Activated CD8-positive, alpha-beta memory T cell treated with anti-CD3 and anti-CD28 coated beads for 24 hours (primary cell): ENCODE measurements at places on chromosomes 2 and 18.

DNA sequence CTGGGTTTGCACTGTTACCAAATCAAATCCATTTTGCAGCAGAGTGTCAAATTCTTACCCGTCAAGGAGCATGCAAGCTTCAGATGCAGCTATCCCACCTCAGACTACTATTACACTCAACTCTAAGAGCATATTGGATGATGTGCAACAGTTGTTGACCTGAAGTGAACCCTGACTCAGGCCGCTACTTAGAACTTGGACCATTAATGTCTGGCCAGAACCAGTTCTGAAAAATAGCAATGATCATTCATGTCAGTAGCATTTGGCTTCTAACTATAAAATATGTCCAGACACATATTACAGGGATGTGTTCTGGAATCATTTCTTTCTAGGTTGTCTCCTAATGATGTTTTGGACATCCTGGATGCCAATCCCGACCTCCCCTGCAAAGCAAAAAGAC lies 135.5 kb upstream of the PKDCC start:
- no peak for DNase-seq

DNA sequence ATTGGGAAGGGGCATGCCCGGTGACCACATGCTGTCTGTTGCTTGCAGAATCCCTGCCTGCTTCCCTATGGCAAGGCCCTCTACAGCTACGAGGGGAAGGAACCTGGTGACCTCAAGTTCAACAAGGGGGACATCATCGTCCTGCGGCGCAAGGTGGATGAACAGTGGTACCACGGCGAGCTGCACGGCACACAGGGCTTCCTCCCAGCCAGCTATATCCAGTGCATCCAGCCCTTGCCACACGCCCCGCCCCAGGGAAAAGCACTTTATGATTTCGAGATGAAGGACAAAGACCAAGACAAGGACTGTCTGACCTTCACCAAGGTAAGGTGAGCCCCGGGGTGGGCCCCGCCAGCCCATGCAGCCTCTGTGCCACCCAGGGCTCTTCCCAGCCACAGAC lies 218.6 kb downstream of the SH3RF3 start:
- no peak for DNase-seq

DNA sequence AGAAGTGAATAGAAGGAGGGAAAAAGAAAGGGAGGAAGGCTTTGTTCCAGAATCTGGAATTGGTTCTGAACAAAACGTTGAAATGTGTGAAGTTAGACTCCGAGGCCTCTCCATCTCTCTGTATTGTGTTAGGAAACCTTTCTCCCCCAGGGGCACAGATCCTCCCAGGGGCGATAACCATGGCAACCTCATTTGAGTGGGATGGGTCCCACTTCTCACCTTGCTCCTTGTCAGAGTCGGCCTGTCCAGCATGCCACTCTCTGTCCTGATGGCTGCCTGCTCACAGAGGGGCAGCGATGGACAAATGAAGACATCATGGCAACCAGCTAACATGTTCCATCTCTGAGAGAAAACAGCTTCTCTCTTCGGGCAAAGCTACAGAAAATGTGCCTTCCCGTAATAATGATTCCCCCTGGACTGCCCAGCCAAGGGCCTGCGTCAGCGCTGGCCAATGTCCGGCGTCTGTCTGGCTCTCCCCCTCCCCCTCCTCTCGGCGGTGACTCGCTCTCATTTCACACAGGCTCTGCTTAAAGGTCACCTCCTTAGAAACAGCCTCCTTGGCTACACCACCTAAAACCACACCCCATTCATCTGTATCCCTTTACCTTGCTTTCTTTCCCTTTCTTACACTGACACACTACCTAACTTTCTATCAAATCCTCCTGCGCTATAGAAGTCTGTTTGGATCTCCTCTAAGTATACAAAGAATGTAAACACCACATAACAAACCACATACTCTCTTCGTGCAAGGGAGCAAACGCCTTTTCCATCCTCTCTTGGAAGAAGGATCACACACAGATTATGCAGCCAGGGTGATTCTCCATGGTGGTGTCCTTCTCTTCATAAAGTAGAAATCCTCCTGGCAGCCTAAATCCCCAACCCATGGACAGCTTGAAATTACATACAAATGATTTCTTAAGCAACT lies 32.1 kb upstream of the TTC39C start:
- no peak for DNase-seq

GRCh38 chr2:15480552-15480951 lies 80.6 kb downstream of the NBAS start:
- no peak for DNase-seq

DNA sequence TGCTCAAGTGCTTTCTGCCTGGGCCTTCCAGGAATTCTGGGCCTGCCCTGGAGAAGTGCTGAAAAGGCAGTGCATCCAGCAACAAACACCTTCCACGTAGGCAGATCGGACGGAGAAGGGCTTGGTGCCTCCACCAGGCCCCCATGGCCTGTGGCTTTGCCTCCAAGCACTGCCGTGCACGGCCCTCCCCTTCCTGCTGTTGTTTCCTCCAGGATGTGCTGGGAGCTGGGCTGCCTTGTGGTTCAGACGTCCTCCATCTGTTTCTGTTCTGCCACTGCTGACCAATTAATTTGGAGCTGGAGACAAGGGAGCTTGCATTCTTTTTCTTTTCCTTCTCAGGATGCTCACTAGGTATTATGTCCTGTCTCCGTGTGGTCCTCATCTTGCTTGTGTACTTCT lies 197.0 kb downstream of the HRH4 start:
- no peak for DNase-seq

DNA sequence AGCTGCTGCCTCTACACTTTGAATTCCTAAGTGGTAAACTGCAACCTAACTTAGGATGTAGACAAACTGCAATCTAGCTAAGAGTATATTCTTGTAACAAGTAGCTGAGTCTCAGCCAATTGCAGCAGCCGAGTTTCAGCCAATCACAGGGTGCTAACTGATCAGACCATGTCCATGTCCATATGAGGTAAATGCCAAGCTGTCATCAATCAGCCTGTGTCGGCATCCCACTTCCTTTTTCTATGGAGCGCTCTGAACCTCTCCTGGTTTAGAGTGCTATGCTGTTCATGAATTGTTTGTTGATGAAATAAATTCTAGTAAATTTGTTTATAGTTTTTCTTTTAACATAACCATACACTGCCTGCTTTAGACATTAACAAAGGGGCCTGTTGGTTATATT lies 408.8 kb downstream of the NBAS start:
- DNase-seq = no peak

- DNase-seq = no peak
Observed at GRCh38 chr2:194842871-194843270, 814.2 kb upstream of the SLC39A10 start.

- DNase-seq = no peak
Observed at GRCh38 chr2:33210626-33211025, 263.9 kb downstream of the LTBP1 start.

GRCh38 chr2:241865416-241865956 lies 4.0 kb upstream of the RTP5 start:
- DNase-seq = no peak

DNA sequence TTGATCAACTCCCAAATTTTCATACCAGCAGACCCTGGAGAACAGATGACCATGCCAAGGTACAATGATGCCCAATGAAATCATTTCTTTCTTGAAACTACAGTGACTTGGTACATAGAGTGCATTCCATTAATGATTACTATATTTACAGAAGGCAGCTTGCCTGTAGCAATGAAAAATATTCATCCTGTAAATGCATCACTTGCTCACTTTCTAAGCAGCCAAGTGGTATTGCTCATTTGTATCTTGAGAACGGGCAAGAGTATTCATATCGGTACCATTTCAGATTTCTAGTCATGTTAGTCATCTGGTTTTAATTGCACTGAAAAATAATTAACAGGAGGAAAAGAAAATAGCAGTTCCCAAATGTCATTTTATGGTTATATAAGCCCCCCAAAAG lies 59.6 kb downstream of the VIL1 start:
- no peak for DNase-seq

DNA sequence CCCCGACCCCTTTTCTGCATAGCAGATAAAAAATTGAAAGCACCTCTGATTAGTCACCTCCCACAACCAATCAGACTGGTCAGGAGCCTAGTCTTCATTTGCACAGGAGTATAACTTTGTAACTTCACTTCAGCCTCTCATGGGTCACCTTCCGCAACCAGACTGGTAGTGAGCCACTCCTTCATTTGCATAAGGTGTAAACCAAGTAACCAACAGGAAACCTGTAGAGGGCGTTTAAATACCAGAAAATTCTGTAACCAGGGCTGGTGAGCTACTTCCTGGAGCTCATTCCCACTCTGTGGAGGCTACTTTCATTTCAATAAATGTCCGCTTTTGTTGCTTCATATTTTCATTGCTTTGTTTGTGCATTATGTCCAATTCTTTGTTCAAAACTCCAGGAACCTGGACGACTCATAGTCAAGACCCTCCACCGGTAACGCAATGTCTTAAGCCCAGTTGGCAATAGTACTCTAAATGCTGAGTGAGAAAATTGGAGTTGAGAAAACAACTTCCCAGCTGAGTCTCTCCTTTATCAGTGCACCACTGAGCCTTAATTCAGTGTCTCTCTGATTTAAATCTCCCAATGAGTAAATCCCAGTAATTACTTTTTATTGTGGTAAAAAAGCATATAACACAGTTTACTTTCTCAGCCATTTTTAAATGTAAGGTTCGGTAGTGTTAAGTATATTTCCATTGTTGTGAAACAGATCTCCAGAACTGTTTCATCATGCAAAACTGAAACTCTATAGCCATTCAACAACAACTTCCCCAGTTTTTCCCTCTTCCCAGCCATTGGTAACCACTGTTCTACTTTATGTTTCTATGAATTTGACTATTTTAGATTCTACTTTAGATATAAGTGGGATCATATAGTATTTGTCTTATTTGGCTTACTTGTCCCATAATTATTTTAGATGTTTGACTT lies 392.7 kb upstream of the SLC8A1 start:
- DNase-seq = no peak

DNA sequence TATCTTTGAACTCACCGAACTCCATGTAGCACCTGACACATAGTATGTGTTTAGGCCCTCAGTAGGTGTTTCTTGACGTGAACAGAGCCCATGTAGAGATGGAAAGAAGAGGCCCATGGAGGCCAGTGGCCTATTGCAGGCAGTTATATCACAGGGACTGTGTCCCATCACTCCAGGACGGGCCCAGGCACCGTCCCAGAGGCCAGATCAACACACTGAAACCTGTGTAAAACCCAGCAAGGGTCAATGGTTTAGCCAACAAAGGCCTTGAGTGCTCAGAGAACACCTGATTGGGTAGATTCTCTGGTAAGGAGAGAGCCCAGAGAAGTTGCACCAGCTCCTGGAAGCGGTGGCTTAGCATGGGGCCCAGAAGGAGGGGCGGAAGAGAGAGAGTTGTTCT lies 82.8 kb downstream of the INHBB start:
- DNase-seq = no peak

- no peak for DNase-seq
Observed at GRCh38 chr2:218082586-218083351, 13.7 kb downstream of the RUFY4 start.

DNA sequence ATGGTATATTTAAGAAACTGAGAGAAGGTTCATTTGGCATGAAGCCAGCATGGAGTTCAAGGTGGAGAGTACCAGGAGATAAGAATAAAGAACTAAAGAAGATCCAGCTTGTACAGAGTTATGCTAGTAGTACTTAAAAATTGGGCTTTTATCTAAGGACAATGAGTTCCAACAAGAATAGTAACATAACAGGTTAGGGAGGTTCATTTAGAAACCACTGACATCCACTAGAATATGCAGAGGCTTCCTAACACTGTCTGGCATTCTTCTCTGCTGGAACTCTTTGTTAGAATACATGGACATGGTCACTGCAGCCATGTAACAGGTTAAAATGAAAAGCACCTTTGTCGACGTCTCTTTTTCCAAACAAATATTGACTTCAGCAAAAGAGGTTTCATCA lies 42.6 kb upstream of the DSC1 start:
- DNase-seq = no peak

GRCh38 chr2:84901593-84902120 lies 3.8 kb upstream of the TMSB10 start:
- DNase-seq = peak; percentile 28

DNA sequence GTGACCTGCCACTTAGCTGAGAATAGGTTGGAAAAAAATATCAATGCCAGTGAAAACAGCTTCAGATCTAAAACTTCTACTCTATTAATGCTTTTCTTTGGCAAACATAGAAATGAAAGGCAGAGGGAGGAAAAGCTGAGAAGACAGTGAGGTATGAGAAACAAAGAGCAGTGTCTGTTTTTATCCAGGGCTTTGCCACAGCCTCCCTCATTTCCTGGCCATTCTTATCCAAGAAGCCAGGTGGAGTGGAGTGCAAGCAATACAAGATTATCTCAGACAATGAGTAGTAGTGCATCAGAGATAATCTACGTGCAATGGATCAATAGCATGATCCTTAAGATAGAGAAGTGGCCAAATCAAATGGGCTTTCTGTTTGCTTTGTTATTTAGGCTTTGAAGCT lies 808.7 kb upstream of the PIK3C3 start:
- no peak for DNase-seq

GRCh38 chr2:202418511-202418910 lies 42.4 kb downstream of the BMPR2 start:
- no peak for DNase-seq

GRCh38 chr18:31373641-31374040 lies 2.9 kb upstream of the DSG4 start:
- DNase-seq = no peak
